ENCODE measurements at places on chromosomes 11 and 22.
A peak's percentile ranks its signal among the peaks of the same experiment; 100 is the strongest.

DNA sequence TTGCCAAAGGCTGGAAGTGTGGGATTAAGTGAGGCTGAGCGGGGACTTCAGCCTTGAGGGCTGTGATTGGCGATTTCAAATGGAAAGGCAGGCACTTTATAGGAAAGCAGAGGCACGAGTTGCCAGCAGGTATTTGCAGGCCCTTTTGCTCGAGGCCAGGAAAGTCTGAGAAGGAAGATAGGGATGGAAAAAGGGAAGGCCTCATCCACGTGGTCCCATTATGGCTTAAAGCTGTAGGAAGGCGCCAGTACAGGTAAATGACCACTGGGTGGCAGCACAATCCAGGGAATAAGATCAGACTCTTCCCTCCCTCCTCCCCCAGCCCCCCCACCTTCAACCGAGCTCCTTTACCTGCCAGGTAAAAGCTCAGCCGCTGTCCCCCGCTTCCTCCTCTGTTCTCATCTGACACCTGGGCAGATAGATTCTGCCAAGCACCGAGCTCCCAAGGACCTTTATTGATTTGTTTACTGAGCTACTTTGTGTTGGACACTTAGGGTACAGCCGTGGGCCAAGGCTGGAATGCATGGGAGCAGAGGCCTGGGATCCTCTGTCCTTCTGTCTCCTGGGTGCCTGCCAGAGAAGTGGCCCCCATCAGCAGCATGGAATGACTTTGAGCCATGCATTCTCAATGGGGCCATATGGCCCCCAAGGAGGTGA, 7.5 kb downstream of the P2RX3 start:
- DNase-seq = peak; percentile 85

GRCh38 chr11:127006311-127006710, 5.7 kb upstream of the KIRREL3 start:
- DNase-seq = no peak

- no peak for DNase-seq
Observed at GRCh38 chr11:124892750-124893454, 4.8 kb downstream of the ROBO4 start.

- DNase-seq = no peak
Observed at GRCh38 chr11:75523811-75524664, 1.7 kb downstream of the GDPD5 start.

DNA sequence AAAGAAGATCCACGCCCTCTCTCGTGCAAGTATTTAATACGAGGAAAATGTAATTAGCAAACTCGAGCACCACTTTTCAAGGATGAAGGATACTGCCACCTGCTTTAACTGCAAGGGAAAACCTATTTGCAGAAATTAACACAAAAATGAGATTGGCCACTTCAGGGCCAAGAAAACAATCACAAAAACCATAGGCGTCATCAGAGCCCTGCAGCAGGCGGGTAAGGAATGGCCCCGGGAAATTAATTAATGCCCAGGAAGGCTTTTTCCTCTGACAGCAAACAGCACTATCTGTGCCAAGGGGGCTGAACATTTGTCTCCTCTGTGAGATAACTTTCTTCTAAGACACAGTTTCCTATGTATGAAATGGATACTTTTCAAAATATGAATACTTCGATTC, 255.7 kb downstream of the CTTN start:
- no peak for DNase-seq

- DNase-seq = no peak
Observed at GRCh38 chr11:115916608-115917007, 412.4 kb upstream of the CADM1 start.

- no peak for DNase-seq
Observed at GRCh38 chr11:11969380-11970215, 38.8 kb downstream of the DKK3 start.

DNA sequence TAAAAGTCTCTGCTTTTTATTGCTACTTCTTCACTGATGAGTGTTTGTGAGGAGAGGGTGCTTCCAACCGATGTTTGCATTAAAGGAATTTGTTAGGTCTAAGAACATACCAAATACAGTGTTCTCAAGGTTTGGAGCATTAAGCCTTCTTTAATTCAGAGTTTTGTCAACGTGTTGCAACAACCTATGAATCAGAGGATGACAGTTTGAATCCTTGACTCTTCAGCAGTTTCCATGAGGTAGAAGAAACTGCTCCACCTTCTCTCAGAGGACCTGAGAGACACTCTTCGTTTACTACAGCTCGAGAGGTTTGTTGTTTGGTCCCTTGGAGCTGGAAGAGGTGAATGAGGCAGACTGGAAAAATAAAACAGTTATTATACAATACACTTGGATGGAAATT, 55.7 kb downstream of the NCAM1 start:
- DNase-seq = no peak

- no peak for DNase-seq
Observed at GRCh38 chr22:22818202-22818538, 69.4 kb upstream of the IGLL5 start.

GRCh38 chr22:23847310-23847920, 8.6 kb upstream of the DERL3 start:
- DNase-seq = no peak

DNA sequence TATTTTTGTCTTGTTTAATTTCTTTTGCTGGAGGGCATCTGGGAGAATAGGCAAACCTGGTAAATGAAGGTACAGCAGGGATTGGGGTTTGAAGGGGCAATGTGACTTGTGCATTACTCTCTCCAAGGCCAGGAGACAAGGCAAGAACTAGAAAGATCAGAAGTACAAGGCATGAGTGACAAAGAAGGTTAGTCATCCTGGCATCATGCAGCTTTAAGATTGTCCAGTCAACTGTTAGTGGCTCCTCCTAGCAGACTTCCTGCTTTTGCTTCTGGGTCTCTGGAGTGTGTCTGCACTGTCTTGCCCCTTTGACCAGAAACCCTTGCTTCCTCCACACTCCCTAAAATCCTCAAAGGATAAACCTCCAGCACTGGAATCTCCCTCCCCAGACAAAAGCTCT, 27.2 kb upstream of the GLYATL1 start:
- no peak for DNase-seq

Measured in RPMI8226 (cell line).